ENCODE measurements at places on chromosomes 4 and X.

GRCh38 chr4:10741961-10742699 is 57.6 kb upstream of the CLNK start:
- DNase-seq, result no peak

DNA sequence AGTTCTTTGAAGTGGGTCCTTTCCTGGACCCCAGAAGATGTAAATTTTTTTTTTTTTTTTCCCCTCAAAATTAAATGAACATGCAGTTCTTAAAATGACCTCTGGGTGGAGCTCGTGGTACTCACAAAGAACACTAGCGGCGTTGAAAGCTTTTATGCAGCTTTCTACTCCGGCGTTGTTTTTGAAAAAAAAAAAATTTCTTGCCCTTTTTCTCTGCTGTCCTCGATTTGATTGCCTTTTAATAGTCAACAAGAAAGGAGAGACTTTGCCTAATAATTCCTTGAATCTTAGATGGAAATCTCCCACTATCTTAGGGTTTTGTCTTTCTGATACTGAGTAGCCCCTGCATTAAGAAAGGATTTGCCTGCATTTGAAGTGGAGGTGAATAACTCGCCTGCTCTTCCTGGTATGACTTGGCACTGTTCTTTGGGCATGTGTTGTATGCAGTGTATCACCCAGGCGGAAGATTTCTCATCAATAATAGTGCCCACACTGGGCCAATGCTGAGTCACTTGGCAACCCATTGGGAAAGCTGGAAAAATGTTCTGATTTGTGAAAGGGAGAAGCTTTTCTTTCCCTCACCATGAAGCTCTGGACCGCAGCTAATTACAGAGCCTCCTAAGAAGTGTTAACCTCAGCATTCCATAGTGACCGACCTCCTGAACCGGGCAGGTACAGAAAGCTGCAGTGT is 104.0 kb downstream of the PHEX start:
- DNase-seq, result peak; percentile 79

- DNase-seq, result no peak
Measured at GRCh38 chr4:119623025-119623424, 5.6 kb downstream of the PDE5A start.

DNA sequence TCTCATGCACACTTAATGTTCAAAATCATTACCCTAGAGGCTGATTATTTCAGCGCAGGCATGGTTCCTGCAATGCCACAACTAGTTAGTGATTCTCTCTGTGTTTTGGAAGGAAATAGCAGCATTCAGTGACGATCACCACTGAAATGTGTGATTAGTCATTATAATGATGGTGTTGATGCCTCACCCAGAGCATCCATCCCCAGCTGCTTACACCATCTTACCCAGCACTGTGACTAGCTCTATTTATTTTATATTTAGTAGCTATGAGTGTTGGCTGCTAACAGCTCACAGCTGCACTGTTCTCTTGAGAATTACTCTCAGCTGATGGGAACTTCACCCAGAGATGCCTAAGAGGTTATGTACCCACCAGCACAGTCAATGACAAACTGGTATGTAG is 60.5 kb upstream of the TSPAN7 start:
- DNase-seq, result no peak

DNA sequence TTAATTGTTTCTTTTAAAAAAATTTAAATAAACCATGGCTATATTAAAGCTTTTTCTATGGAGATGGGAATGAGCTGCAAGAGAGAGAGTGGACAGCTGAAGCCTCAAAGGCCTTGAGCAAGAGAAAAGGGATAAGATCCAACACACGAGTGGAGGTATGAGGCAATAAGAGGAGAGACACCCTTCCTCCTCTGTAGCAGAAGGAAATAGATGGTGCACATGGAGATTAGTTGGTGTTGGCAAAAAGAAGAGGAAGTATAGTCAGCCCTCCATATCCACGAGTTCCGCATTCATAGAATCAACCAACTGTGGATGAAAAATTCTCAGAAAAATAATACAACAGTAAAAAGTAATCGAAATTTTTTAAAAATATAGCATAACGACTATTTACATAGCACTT is 3.2 kb downstream of the CXorf38 start:
- DNase-seq, result peak; percentile 64

GRCh38 chr4:19512086-19512485 is 739.6 kb upstream of the SLIT2 start:
- no peak for DNase-seq

- DNase-seq, result peak; percentile 71
Measured at GRCh38 chr4:48340276-48340964, 909 bp upstream of the SLAIN2 start.

GRCh38 chr4:153257151-153257620 is 52.9 kb downstream of the TRIM2 start:
- peak; percentile 71 for DNase-seq

DNA sequence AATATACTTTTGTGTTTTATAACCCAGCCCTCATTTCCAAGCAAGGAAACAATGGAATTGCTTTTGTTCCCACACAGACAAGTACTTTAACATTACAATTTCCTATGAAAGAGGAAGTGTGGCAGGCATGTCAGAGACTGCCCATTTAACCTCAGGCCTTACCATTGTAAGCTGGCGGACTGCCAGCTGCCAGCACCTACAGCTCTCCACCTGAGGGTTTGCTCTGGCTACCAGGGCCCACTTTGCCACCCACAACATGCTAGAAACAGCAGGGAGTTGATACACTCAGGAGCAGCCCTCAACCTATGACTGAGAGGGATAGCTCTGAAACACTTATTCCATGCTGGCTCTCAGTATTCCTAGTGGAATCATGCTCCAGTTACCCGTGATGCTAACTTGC is 152.3 kb upstream of the PRDX4 start:
- DNase-seq, result no peak

- DNase-seq, result no peak
Measured at GRCh38 chr4:105470766-105471165, 3.1 kb downstream of the PPA2 start.

GRCh38 chrX:13345037-13345436 is 25.2 kb upstream of the ATXN3L start:
- DNase-seq, result no peak

DNA sequence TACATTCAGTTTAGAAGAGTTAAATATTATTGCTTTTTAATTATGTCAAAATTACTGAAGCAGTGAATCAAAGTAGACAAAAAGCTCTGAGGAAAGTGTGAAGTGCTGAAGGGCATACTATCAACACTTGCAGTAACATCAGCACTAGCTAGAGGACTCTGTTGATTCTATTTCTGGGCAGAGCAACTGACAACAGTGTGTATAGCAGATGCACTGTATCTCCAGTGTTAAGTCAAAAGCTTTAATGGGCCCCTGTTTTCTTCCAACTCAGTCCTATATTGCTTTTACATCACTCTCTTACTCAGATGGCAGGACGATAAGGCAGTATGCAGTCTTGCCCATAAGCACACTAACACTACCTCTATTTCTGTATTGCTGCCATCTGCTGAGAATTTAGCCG is 435.2 kb upstream of the AMOT start:
- DNase-seq, result no peak

- no peak for DNase-seq
Measured at GRCh38 chr4:81745050-81745449, 273.3 kb upstream of the RASGEF1B start.

GRCh38 chrX:39577206-39577984 is 520.4 kb downstream of the BCOR start:
- no peak for DNase-seq

- DNase-seq, result peak; percentile 69
Measured at GRCh38 chr4:123649645-123650391, 253.2 kb downstream of the SPRY1 start.

DNA sequence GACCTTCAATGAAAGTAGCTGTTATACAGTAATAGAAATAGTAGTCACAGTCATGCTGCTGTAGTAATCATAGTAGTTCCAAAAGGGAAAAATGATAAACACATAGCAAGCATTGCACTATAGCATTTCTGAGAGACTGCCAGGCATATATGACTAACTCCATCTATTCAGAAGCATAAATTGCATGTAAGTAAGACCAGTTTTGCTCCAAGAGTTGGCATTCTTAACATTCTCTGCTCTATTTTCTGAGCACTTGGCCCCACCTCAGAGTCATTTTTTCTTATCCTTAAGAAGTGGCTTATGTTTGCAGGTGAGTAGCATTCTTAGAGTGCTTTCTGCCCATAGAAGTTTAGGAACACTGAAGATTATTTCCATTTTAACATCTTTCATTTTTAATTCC is 490.3 kb upstream of the TECRL start:
- DNase-seq, result no peak

GRCh38 chr4:61533140-61533539 is 333.0 kb downstream of the ADGRL3 start:
- no peak for DNase-seq

DNA sequence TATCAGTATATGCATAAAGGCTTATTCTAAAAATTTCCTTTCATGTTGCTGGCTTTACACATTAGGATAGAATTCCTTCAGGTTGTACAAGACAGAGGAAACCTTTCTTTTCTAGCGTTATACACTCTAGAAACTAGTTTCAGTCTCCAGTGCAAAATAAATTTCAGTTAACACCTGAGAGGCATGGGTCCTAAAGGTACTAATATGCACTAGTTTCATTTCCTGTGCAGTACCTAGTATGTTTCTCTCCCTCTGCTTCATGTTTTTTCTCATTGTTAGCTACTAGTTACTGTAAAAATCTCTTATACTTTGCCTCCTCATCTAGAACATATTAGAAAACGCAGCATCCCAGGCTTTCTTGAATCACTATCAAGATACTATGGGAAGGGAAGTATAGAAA is 54.0 kb downstream of the SNX25 start:
- no peak for DNase-seq

DNA sequence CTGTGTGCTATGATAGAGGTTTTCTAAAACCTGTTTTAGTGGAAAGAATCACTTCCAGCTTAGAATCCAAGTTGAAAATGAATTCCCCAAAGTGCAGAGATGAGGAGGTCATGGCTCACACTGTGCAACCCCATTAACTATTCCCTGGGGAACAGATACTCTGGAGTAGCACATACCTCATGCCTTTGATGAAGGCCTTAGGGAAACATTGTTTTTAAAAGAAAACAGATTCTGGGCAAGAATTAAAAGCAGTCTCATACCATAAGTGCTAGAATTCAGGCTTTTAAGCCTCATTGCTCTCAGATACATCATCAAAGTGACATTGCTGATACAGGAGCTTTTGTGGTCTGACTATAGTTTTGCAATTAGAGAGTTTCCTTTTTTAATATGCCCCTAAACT is 115.1 kb downstream of the NDST4 start:
- peak; percentile 4 for DNase-seq

- peak; percentile 65 for DNase-seq
Measured at GRCh38 chr4:74370912-74371311, 6.0 kb downstream of the EREG start.

Data from foreskin fibroblast (primary cell).